Dorsolateral prefrontal cortex (tissue), 122 donors: ENCODE measurements at places on chromosomes 3 and 15.

GRCh38 chr3:53498806-53499641, 4.6 kb downstream of the CACNA1D start:
- no peak for DNase-seq

DNA sequence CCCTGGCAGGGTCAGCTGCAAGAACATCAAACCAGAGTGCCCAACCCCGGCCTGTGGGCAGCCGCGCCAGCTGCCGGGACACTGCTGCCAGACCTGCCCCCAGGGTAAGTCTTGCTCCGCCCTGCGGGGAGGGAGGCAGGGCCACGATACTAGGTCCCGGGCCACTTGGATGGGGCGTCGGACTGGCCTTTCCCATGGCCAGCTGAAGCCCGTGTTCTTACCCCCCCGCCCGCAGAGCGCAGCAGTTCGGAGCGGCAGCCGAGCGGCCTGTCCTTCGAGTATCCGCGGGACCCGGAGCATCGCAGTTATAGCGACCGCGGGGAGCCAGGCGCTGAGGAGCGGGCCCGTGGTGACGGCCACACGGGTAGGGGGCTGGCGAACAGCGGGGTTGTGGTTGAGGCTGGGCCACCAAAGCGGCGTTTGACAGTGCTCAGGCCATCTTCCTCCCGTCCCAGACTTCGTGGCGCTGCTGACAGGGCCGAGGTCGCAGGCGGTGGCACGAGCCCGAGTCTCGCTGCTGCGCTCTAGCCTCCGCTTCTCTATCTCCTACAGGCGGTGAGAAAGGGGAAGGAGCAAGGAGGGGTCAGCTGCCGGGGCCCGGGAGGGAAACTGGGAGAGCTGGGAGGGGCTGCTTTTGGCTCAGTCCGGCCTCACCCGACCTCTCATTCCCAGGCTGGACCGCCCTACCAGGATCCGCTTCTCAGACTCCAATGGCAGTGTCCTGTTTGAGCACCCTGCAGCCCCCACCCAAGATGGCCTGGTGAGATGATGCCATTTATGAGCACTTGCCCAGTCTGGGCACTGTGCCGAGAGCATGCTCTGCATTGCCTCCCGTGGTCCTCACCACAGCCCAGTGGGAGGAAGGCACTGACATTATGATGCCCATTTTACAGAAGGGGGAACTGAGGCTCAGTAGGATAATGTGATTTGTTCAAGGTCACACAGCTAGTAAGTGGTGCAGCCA, 1.7 kb downstream of the CHRD start:
- DNase-seq = no peak

- no peak for DNase-seq
These were observed 696 bp upstream of the SNRK start for GRCh38 chr3:43285644-43286043.

DNA sequence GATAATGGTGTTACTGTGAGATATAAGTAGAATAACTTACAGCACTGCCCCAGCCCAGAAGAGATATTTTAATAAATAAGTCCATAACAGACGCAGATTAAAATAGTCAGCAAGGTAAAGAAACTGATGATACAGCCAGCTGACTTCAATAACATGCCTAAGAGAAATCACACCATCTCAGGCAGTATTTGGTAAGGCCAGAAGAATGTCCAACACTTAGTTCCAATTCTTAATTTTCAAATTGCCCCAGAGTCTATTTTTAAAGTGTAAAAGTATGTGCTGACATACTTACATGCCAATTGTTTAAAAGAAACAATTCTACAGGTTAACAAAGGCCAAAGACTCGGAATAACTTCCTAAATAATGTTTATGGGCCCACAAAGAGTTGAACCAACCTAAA, 1.6 kb downstream of the GNB4 start:
- DNase-seq = no peak

DNA sequence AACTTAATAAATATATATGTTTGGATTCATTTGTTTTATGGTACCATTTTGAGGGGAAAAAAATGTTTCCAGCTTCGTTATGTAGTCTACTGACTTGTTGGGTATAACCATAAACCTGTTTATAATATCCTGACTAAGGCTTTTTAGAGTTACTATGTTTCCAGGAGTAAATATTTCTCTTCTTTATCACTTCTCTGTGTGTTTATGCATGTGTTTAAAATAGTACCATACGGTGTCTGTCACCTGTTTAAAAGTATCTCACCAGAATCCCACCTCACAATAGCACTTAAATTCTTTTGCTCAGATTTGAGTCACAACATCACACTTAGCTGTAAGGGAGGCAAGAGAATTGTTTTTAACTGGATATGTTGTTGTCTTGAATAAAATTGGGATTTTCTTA, 15.1 kb downstream of the LACTB start:
- DNase-seq = no peak

DNA sequence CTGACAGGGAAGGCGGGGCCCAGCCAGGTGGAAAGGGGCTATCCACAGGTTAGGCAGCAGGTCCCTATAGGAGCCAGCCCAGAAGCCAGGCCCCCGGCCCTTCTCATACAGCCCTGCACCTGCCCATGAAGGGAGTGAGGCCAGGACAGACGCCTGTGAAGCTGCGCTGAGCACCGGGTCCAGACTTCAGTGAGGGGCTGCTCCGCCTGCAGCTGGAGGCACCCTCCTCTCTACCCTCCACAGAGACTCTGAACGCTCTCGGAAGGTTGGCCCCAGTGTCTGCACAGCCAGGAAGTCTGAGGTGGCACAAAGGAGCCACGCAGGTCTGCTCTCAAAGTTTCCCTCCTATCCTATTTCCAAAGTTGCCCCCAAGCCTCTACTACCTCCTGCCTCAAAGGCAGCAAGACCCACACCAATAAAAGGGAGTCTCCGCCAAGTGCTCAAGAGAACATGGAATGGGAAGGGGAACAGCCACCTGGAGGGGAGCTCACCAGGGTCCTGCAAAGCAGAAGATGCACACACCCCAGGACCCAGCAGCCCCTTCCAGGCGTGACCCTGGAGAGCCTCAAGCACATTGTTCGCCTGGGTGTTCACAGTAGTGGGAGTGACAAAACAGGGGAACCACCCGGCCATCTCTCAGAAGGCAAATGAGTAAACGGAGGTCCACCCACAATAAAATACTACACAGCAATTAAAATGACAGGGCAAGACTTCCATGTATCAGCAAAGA, 19.5 kb downstream of the XXYLT1 start:
- DNase-seq = peak; percentile 11

DNA sequence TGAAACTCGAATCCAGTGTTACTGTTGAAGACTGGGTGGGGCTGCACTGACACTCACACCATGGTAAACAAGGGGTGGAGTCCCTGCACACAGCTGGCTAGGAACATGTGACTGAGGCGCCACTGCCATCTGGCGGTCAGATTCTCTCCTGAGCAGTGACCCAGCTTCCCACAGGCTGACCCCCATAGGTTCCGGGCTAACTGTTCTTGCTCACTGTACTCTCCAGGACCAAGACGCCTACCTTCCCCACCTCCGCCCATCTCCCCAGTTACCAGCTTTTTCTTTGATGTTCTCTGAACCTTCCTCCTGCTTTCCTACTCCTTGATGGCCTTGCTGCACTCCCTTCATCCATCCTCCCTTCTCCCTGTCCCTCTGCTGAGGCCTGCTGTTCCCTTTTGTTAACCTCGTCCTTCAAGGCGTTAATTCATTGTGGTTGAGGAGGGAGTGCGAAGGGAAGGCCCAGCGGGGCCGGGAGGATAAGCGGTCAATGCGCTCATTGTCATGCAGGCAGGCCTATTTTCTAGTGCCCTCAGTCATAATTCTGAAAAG, 115.2 kb downstream of the ATP8B4 start:
- no peak for DNase-seq

GRCh38 chr15:66839506-66840112, 137.6 kb downstream of the SMAD6 start:
- no peak for DNase-seq

GRCh38 chr3:124769462-124769861, 39.2 kb downstream of the UMPS start:
- DNase-seq = no peak

GRCh38 chr15:39629371-39629770, 48.5 kb downstream of the THBS1 start:
- DNase-seq = no peak

GRCh38 chr3:23575697-23576096, 230.1 kb upstream of the UBE2E1 start:
- no peak for DNase-seq

GRCh38 chr15:99598296-99598695, 32.5 kb downstream of the MEF2A start:
- no peak for DNase-seq

DNA sequence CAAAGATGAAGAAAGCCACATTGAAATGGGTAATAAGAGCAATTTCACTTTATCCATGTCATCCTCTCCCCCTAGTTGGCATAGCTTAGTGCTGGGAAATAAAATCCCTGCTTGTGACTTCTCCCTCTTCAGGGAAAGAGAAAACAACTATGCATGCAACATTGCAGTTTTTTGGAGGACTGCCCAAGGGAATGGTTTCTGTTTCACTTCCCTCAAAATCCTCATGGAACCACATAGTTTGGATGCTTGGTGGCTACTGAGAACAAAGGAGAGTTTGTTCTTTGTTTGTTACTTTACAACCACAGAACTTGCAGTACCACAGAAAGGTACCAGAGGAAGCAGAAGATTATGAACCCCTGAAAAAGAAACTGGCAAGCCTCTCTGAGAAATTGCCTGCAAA, 384.6 kb upstream of the RORA start:
- DNase-seq = no peak

- no peak for DNase-seq
These were observed 35.8 kb downstream of the SCG5 start for GRCh38 chr15:32677238-32677750.

GRCh38 chr3:106629215-106629832, 747.9 kb upstream of the CCDC54 start:
- DNase-seq = no peak

GRCh38 chr15:71635735-71636134, 174.6 kb upstream of the NR2E3 start:
- no peak for DNase-seq

GRCh38 chr3:28791713-28792255, 443.2 kb upstream of the AZI2 start:
- DNase-seq = no peak

- DNase-seq = peak; percentile 45
These were observed 54.5 kb downstream of the CPN2 start for GRCh38 chr3:194296454-194297263.

DNA sequence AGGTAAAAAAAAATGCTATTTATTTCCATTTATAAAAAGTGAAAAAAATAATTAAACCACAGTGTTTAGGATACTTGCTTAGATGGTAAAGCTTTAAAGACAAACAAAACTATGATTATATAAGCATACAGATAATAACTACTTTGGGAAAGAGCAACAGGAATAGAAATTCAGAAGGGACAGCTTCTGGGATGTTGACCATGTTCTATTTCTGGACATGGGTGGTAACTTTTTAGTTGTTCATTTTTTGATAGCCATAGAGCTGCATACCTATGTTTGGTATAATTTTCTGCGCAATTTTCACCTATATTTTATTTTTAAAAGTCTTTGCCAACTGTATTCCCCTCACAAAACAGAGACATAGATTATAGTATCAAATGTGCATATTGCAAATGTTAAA, 572.0 kb upstream of the NR2F2 start:
- no peak for DNase-seq

DNA sequence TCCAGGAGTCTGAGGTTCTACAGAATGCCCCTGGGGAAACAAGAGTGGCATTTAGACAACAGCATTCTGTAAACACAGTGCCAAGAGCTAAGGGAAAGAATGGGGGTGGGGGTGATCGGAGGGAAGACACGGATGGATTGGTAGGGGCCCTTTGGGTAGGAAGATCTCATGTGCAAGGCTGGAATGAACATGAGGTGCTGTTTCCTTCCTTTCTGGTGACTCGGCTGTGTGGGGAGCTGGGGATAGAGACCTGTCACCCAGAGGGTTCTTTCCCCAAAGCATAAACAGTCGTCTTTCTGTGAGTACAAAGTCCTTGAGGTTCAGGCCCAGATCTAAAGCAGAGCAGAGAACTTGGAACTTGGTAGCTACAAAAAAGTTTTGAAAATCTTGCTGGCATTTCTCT, 11.7 kb downstream of the TPM1 start:
- no peak for DNase-seq

DNA sequence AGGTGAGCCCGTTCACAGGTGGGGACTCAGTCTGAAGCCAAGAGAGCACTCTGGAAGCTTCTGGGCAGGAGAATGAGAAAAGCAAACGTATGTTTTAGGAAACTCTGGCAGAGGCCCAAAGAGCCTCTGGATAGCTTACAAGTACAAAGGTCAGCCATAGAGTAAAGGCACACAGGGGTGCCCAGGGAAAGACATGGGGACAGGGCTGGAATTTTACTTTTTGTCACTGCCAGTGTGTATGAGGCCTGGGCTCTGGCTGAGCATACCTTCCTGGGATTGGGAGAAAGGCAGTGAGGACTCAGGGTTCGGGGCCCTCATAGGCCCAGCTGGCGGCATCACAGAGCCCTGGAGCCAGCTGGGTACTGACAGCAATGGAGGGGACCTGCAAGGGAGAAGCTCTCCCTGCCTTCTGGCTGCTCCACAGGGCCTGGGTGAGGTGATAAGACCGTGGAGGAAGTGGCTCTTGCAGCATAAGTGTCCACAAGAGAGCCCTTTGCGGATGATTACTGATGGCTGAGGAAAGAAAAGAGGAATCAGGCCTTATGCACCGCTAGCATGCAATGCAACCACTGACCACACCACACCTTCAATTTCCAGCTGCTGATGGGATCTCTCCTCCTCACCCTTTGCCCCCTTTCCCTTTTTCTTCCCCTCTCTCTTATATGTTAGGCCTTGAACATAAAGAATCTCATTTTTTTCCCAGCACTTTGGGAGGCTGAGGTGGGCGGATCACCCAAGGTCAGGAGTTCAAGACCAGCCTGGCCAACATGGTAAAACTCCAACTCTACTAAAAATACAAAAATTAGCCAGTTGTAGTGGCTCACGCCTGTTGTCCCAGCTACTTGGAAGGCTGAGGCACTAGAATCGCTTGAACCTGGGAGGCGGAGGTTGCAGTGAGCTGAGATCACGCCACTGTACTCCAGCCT, 25.1 kb upstream of the BCL2L10 start:
- no peak for DNase-seq

DNA sequence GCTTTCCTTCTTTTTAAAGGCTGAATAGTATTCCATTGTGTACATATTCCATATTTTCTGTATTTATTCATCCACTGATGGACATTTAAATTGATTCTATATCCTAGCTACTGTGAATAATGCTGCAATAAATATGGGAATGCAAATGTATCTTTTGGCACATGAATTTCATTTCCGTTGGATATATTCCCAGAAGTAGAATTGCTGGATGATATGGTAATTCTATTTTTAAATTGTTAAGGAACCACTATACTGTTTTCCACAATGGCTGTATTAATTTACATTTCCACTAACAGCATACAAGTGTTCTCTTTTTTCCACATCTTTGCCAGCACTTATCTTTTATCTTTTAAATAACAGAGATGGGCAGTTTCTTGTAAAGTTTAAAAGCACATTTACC, 302.7 kb downstream of the CTNNB1 start:
- DNase-seq = no peak

- no peak for DNase-seq
These were observed 141.2 kb downstream of the HCN4 start for GRCh38 chr15:73227433-73228056.

GRCh38 chr15:98358971-98359370, 289.4 kb upstream of the IGF1R start:
- DNase-seq = no peak
